Nasal cavity respiratory epithelium epithelial cell of viscerocranial mucosa (primary cell): ENCODE measurements at places on chromosomes 5 and 9. TPM values are rescaled to one million over a fixed set of nuclear protein-coding genes. Genes with fewer than 3 reads are reported as not detected.

Gene PCSK5
- 3.8 and 7.9 TPM in 2 replicates for total RNA-seq

Gene CYLC2
- not detected in 2 replicates for total RNA-seq

Gene CA9
- 0.68 and 7.5 TPM in 2 replicates for total RNA-seq

Gene TMEM252
- not detected in 2 replicates for total RNA-seq

Gene EQTN
- total RNA-seq = 0.14 TPM in 1 of 2 replicates, not detected in the other

Gene RLN2
- 0.14 and 0.34 TPM in 2 replicates for total RNA-seq

Gene CDH12
- not detected in 2 replicates for total RNA-seq

Gene RNF180
- 2.7 and 6.8 TPM in 2 replicates for total RNA-seq

Gene PGM5
- 0.07 TPM in 1 of 2 replicates, not detected in the other for total RNA-seq

Gene CDX1
- not detected in 2 replicates for total RNA-seq

Gene HRCT1
- total RNA-seq = 0.28 and 0.34 TPM in 2 replicates

Gene HAPLN1
- total RNA-seq = not detected in 2 replicates
